ENCODE measurements at places on chromosomes 5 and 9.

- DNase-seq = no peak
Measured at GRCh38 chr5:10635257-10635866, 71.5 kb downstream of the ANKRD33B start.

DNA sequence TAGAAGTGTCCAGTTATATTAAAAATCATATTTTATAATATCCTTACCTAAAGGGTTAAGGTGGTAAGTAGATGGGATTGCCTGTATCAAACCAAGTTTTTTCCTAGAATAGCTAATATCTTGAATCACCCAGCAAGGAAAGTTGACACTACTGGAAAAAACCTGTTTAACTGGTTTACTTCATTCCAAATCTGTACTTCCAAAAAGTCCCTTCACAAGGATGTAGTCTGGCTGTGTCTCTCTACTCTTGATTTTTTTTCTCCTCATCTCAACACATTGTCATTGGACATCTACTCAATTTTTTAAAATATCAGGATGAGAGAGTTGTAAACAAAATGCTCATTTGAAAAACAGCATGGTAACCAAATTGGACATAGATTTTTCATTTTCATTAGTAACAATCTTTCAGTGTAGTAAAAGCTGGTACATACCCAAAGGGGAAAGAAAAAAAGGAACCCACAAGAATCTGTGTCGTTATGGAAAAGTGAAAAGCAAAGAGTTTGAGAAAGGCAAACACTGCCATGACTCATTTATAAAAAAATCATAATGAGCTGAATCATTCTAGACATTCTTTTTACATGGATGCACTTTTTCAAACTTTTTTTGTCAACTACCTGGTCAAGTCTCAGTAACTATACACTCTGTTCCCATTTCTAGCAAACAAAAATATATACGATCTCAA is 173.5 kb downstream of the GLIS3 start:
- no peak for DNase-seq

DNA sequence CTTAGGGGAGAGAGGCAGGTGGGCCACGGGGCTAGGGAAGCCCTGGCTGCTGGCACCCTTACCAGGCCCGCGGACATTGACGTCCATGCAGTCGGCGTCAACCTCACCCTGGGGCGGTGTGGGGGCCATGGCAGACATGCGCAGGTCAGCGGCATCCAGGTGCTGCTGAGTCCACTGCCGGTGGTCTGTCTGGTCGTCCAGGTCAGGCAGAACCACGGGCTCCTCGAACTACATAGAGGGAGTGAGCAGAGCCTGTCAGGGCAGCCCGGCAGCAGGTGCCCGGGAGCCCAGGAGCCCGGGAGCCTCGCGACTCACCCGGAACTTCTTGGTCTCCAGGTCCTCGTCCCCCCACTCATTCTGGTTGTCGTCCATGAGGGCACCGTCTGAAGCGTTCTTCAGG is 18.8 kb upstream of the SEC16A start:
- no peak for DNase-seq

GRCh38 chr5:140145818-140146522 is 20.2 kb downstream of the IGIP start:
- peak; percentile 48 for DNase-seq

DNA sequence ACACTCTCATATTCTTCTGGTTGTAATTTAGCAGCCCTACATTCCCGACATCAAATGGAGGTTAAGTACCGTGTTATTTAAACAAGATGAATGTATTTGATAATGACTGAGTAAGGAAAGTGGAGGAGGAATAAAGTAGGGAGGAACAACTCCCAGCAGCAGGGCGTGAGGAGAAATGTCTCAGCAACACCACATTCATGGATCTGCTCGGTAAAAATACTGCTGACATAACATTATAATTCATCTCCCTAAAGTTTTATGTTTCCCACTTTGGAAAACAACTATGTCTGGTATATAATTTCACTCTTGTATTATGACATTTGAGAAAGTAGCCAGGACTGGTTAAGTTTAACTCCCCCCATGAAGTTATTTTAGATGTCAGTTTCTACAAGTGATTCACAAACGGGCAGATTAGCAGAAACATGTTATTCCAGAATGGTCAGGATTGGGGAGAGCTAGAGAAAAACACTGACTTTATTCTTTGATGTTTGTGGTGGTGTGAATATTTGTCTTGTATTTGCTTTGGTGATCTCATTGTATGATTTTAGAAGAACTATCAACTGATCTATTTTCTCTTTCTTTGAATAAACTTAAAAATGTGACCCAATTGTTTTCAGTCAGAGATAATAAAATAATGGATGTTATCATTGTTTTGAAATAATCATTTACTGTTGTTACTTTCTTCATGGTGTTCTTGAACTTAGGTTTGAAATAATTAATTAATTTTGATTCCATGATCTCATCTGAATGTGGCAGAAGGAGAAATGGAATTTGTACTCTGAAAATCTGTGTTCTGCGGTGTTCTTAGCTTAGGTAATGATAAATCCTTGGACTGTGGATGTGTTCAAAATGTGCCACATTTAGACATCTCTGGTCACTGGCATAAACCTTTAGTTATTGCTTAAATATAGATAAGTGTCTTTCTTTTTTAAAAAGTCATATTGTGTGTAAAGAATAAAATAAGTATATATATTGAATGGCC is 303.6 kb upstream of the ZNF608 start:
- DNase-seq = no peak

GRCh38 chr9:110156902-110157301 is 51.1 kb downstream of the C9orf152 start:
- no peak for DNase-seq

- DNase-seq = no peak
Measured at GRCh38 chr5:157214861-157215513, 34.3 kb downstream of the ITK start.

DNA sequence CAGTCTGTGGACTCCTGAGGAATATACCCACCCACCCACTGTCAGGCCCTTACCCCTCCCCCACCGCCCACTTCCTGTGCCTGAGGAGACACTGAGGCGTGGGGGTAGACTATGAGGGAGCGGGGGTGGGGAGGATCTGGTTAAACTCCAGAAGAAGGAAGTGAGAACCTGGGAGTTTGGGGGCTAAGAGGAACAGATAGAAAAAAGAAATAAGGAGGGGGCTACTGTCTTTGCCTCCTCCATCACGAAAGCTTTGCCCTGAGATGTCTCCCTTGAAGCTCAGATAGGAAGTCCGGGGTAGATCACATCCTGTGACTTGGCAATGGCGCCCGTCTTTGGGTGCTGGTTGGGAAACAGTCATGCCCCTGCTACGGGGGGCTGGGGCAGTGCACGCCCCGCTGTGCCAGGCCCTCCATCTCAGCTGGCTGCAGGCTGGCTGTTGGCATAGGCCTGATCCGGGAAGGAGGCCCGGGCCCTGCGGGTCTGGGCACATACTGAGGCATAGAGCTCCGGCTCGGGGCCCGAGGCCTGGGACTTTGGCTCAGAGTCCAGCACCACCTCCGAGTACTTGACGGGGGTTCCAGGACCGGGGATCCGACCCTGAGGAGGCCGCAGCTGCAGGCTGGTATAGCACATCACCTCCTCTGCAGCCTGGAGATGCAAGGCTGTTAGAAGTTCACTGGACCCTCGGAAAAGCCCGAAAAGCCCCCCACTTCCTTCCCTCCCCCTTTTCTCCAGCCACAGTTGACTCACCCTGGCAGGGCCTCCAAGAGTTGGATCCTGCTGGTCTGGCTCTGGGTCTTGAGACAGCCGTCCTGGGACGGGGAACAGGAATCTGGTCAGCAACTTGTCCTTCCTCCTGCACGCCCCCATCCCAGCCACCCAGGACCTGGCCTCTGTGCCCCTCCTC is 1.0 kb downstream of the SIT1 start:
- no peak for DNase-seq

DNA sequence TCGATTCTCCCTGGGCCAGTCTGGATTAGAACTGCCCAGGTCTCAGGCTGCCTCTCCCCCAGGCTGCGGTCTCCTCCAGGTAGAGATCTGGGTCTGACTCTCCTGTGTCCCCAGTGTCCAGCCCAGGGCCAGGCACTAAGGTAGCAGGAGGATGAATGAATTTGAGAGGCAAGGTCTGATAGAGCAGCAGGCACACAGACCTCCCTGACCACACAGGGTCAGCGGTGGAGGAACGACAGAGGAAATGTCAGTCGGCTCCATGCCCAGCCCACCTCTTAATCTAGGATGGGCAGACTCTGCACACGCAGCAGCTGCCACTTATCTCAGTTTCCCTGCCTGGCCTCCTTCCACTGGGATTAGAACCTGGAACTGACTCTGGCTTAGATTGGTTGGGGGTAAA is 272.7 kb upstream of the MVB12B start:
- DNase-seq = no peak

DNA sequence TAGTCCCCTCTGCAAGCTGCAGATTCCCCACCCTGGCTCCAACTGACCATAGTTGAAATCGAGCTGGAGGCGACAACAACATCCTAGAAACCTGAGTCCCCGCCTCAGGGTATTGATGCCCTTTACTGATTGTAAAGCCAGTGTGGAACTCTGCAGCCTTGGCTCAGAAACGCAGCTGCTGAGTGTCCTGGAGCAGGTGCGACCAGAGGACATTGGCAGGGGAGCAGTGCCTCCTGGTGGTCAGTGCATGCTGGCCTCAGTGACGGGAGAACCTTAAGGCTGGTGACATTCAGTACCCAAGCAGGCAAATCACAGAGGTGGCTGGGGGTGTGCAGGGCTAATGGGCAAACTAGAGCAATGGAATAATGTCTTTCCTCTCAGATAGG is 20.4 kb upstream of the ZNF354B start:
- DNase-seq = peak; percentile 27

GRCh38 chr5:35683466-35683865 is 65.8 kb downstream of the SPEF2 start:
- no peak for DNase-seq

DNA sequence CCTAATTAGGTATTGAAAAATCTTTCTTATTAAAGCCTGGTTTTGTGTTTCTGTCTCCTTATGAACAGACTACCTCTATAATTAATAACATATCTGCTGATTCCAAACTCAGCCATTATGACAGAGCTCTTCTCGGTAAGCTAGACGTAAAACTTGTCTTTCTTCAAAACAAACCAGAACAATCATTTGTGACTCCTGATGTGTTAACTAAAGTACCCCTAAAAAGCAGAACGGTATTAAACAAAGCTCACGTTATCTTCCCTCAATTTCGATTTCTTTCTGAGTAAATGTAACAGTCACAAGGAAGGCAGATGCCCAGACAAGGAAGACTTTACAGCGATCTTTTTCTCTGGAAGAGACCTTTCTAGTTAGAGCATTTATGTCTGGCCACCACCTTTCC is 1.8 kb downstream of the SEMA5A start:
- no peak for DNase-seq

GRCh38 chr5:38060354-38060753 is 198.0 kb upstream of the EGFLAM start:
- DNase-seq = no peak

Data from WERI-Rb-1 (cell line).